ENCODE measurements at places on chromosomes 13 and 19. TPM values are rescaled to one million over a fixed set of nuclear protein-coding genes. Genes with fewer than 3 reads are reported as not detected.

ZNF132 gene
- 2.8 TPM for polyA plus RNA-seq

CCDC169 gene
- not detected for polyA plus RNA-seq

DNA sequence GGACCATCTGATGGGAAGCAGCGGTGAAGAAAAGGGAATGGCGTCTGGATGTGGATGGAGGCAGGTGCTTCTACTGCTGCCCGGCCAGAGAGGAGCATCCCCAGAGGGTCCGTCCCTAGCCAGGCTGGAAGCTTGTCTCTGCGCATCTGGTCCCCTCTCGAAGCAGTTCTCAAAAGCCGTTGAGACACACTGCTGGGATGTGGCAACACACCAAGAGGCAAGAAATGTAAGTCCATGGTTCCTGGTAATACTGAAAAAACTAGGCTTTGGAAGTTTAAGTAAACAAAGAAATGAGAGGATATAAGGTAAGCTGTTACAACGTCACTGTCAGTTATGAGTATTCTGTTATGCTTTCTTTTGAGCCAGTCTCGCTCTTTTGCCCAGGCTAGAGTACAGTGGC lies 15.1 kb upstream of the FFAR2 start:
- H3K4me1 ChIP-seq, result peaks cover 23% of the 10 kb centered on the region
- peaks cover 24% of the 10 kb centered on the region for H3K36me3 ChIP-seq
- H3K27me3 ChIP-seq, result peaks cover 39% of the 10 kb centered on the region
- no peak overlapping the region for H3K4me3 ChIP-seq
- no peak for DNase-seq
- no peak overlapping the region for H3K27ac ChIP-seq

DNA sequence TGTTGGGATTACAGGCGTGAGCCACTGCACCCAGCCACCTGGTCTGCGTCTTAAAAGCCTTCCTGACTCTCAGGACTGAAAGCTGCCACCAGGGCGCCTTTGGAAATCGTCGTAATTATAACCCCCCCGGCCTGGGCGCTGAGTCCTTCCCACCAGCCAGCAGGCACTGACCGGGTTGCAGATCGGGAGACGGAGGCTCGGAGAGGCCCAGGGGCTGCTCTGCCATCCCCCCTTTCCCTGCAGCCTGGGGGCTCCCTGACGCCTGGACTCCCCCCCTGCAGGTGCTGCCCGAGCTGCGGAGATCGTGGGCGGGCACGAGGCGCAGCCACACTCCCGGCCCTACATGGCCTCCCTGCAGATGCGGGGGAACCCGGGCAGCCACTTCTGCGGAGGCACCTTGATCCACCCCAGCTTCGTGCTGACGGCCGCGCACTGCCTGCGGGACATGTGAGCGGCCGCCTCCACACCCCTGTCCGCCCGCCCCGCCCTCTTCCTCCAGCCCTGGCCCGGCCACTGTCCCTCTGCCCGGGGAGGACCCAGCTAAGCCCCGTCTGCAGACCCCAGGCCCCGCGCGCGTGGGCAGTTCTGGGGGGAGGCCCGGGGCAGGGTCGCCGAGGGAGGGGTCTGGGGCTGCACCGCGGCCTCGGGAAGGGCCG lies 2.5 kb downstream of the PRTN3 start:
- peaks cover 46% of the 10 kb centered on the region for H3K27me3 ChIP-seq
- H3K4me1 ChIP-seq, result peaks cover 5% of the 10 kb centered on the region
- H3K4me3 ChIP-seq, result no peak overlapping the region
- no peak for DNase-seq
- H3K27ac ChIP-seq, result no peak overlapping the region
- H3K36me3 ChIP-seq, result peaks cover 4% of the 10 kb centered on the region

TINCR gene
- polyA plus RNA-seq, result 0.08 TPM

- H3K27ac ChIP-seq, result peak overlapping the region; percentile 47
- peak overlapping the region; percentile 86 for H3K4me3 ChIP-seq
- peaks cover 86% of the 10 kb centered on the region for H3K27me3 ChIP-seq
These were observed 7.9 kb downstream of the UNC13A start for GRCh38 chr19:17680230-17680722.
